ENCODE measurements at places on chromosomes 3 and 15.
A peak's percentile ranks its signal among the peaks of the same experiment; 100 is the strongest.

GRCh38 chr3:64038253-64038767, 15.0 kb upstream of the PSMD6 start:
- DNase-seq, result no peak

- no peak for DNase-seq
These were observed 266.7 kb upstream of the C2CD4B start for GRCh38 chr15:62431817-62432216.

DNA sequence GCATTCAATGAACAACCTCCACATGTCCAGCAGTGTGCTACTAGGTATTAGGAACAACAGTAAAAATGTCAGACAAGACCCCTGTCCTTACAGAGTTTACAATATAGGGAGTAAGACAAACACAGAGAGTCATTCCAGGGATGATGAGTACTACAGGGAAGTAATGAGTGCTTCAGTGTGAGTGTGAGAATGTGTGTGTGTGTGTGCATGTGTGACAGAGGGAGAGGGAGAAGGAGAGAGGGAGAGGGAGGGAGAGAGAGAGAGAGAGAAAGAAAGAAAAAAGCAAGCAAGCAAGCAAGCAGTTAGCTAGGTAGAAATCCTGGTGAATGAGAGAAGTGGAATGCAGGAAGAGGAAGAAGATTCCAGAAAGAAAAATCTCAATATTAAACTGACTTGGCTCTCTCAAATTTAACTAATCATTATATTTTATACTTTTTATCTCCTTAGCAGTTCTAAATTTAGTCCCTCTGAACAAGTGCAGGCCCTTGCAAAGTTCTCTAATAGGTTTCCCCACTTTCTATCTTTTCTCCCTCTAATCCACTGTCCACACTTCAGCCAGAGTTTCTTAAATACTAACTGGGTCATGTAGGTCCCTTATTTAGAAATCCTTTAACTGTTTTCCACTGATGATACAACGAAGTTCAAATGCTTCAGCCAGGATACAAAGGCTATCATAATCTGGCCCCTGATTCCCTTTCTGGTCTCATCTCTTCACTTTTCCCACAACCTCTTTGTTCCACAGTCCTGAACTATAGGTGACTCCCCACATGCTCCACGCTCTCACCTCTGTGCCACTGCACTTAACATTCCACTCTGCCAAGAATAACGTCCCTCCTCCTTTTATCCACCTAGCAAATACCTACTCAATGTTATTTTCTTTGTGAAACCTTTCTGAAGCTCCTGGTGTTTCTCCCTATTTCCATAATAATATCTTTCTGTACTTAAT, 10.3 kb downstream of the DCBLD2 start:
- no peak for DNase-seq

- DNase-seq, result no peak
These were observed at the start of gene LINGO1 for GRCh38 chr15:77632534-77633133. TSS of gene LINGO1 (minus strand) at chr15:77632912. CDS start at chr15:77632315, 597 bp downstream.

DNA sequence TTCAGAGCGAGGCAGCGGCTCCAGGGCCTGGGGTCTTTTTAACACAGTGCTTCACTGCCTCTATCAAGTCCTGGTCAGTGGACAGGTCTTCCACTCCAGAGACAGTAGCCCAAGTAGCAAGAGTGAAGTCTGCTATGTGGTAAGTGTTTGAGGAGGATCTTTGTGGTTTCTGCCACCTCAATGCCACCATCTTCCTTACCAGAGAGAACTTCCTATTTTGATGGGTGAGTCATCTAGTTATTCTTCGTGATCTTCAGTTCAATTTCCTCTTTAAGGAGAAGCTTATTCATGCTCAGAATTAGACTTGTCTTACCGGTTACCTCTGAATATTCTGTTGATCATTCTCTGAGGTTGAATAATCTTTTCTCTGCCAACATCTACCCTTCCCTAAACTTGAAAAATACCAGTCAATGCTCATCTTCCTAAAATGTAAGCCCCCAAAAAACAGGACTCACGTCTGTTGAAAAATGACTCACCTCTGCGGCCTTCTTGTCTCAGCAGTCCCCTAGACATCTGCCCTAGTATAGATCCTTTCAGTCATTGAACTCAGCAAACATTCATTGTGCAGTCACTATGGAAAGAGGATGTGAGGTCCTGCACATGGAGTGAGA, 32.2 kb upstream of the BCL6 start:
- peak; percentile 88 for DNase-seq

GRCh38 chr3:158079599-158079998, 26.6 kb downstream of the SHOX2 start:
- no peak for DNase-seq

GRCh38 chr3:53167418-53168174, 6.6 kb downstream of the PRKCD start:
- no peak for DNase-seq

Measured in activated CD4-positive, alpha-beta T cell treated with anti-CD3 and anti-CD28 coated beads, Interleukin-2, Interleukin-4, amounts not matched to agents 100 ng/mL and 50 ng/mL, durations not matched to agents 16 hours and 8 hours (primary cell).